ENCODE measurements at places on chromosomes 7 and 10.

- DNase-seq, result no peak
Measured at GRCh38 chr10:132616170-132616995, 78.8 kb downstream of the INPP5A start.

DNA sequence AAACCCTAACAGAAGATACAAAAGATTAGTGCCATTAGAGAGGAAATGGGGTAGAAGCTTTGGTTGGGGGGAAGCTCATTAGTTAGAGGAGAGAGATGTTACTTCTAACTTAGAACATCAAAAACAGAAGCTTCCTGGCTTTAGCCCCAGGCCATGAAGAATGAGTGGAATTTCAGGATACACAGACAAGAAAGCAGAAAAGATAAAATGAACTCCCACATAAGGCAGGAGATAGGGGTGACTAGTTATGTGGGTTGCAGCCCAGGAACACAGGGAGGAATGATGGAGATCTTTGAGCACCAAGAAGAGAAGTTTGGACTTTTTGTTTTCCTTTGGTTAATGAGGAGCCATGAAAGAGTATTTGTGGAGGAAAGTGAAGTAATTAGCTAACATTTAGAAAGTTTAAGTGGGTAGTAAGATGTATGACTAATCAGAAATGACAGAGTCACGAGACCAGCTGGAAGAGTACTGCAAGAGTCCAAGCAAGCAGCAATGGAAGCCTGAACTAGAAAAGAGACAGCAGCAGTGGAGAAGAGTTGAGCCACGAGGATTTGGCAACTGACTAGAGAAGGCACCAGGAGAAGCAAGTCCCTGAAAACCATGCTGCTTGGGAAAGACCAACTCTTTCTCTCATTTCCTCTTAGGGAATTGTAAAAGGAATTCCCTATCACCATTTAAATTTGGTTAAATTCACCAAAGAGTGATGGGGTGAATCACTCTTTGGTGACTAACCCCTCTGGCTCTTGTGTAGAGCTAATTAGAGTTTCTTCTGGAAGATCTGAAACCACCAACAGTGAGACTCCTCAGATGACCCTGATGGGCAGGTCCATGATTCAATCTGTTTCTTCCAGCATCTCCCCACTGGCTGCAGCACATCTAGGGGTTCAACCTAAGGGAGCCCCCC lies 131.9 kb downstream of the KCNMA1 start:
- DNase-seq, result no peak

DNA sequence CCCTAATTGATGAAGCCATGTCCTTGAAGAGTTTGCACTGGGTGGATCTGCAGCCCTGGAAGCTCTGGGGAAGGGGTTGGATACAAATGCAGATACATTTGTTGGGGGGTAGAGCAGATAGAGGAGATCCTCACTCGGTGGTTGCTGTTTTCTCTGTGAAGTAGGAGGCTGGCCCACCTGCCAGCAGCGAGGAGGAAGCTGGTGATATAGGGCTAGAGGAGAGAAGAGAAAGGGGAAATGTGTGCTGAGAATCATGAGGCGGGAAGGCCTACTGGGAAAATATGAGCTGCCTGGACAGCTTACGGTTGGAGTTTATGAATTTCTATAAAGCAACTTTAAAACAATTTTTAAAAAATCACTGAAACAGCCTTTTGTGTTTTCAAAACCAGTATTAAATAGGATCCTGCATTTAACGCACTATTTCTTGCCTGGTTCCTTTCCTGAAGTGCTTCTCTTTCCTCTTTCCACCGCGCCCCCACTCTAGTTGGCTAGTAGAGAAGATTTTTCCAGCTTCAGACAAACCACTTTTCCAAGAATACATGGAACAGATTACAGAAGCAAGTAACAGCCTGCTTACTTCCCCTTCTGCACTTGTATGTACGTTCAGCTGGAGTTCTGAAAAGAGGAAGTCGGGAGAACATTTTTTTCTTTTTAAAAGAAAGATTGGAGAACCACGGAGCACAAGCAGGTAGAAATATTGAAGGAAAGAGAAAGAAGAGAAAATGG lies 100.6 kb upstream of the GLCCI1 start:
- no peak for DNase-seq

- DNase-seq, result no peak
Measured at GRCh38 chr7:102170393-102170970, 116.2 kb upstream of the SH2B2 start.

DNA sequence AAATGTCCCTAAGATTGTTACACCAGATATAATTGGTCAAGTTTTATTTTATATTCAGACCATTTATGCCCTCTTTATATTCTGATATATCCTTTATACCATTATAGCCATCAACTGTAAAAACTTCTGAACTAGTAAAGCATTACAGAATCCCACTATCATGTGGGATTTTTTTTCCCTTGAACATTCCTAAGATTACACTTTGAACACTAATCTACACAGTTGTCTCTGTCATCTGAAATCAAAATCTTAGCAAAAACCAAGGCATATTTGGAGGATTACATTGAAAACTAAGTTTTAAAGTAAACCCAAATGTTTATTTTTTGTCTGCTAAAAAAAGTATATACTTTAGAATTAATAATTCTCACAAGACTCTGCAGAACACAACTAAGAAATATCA lies 116.2 kb upstream of the GPR22 start:
- no peak for DNase-seq

DNA sequence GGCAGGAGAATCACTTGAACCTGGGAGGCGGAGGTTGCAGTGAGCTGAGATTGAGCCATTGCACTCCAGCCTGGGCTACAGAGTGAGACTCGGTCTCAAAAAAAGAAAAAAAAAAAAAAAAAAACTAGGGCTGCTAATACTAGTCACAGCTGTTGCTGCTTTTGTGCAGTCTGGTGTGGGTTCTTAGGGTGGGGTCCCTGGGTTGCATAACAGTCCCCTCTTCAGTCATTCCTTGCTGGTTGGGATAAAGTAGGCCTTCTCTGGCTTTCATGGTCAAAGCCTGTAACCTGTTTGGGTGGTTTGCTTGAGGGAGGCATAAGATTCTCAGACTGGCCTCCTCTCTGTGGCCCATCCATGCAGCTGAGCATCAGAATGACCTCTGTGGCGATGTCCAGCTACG lies 14.1 kb downstream of the SSMEM1 start:
- DNase-seq, result no peak

- DNase-seq, result no peak
Measured at GRCh38 chr7:151756076-151756731, 120.7 kb downstream of the PRKAG2 start.

DNA sequence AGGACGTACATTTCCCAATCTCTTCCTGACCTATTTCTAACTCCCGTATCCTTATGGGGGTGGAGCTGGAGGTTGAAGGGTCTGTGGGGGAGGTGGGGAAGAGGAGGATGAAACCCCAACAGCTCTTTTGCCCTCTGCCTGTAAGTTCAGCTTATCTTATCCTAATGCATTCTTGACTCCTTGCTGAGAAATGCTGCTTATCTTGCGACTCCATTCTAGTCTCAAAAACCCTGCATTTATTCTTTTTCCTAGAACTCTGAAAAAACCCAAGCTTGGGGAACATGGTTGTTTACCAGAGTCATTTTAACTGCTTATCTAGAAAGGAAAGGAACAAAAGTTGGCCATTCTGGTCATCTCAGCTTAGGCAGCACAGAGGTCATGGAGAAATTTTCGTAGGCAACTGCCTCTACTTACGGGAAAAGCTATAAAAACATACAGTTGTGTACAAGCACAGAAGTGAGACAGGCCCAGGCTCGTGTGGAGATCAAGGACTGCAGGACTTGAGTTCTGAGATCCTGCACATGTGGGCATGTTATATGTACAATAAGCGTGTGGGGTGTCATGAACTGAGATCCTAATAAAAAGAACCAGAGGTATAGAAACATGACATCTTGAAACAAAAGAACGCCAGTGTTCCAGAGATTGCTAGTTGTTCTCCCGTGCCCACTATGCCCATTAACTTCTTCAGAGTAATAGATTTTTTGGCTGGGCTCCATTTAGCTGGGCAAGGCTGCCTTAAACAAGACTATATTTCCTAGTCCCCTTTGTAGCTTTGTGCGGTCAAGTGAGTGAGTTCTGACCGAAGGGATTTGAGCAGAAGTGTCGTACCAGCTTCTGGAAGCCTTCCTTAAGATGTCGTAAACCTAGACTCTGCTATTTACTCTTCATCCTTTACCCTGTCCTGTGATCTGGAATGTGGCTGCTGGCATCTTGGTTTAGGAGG lies 9.6 kb downstream of the INMT start:
- no peak for DNase-seq
